ENCODE measurements at places on chromosomes 2 and 18.

- DNase-seq: no peak
Measured at GRCh38 chr18:74414953-74415515, 42.1 kb downstream of the DIPK1C start.

- DNase-seq: no peak
Measured at GRCh38 chr2:235827585-235827992, 333.7 kb downstream of the AGAP1 start.

DNA sequence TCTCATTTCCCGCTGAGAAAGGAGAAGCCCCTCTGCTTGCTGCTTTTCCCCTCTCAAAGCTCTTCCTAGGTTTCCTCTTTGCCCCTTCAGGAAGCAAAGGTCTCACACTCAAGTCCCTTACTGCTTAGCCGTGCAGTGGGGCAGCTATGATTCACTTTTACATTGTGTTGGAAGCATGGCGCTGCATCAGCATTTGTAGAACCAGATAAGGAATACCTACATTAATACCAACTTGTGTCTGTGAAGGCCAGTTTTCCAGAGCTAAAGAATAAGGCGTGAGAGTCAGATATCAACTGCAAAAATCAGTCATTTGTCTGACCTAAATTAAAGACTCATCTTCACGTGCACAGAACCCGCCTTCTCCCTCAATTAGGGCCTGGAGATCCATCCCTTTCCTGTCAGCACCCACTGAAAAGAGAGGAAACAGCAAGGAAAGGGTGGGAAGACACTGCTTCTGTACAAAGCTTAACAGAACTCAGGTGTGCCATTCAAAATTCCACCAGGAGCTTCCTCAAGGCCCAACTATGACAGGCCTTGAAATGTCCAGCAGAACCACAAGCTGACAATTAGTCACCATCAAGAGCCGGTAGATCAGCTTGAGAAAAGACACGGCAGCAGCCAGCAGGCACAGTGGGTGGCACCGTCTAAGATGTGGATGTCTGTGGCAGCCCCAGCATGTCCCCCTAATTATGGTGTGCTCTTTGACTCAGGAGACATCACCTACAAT, 16.1 kb upstream of the XDH start:
- DNase-seq: no peak

GRCh38 chr2:119827866-119828507, 68.3 kb downstream of the PTPN4 start:
- DNase-seq: no peak

- no peak for DNase-seq
Measured at GRCh38 chr2:102657770-102658169, 38.4 kb downstream of the SLC9A2 start.

DNA sequence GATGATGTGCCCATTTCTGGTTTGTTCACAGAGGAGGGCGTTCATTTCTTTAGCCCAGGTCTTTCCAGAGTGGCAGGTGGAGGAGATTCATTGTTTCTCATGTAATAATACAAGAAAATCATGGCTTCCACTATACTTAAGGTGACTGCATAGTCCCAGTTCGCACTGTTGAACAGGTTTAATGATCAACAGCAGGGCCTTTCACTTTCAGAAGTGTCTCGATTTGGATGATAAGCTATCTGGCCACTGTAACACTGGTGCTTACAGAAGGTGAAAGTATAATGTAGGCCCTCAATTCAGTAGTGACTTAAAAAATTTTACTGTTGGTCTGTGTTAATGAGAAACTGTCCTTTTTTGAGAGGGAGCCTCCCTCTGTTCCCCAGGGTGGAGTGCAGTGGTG, 1.4 kb downstream of the RMC1 start:
- DNase-seq: no peak
